ENCODE measurements at places on chromosomes 2 and 18.

- no peak for DNase-seq
Measured at GRCh38 chr2:59693231-59693959, 860.1 kb downstream of the BCL11A start.

GRCh38 chr2:151943461-151943860, 115.2 kb upstream of the ARL5A start:
- DNase-seq, result no peak

DNA sequence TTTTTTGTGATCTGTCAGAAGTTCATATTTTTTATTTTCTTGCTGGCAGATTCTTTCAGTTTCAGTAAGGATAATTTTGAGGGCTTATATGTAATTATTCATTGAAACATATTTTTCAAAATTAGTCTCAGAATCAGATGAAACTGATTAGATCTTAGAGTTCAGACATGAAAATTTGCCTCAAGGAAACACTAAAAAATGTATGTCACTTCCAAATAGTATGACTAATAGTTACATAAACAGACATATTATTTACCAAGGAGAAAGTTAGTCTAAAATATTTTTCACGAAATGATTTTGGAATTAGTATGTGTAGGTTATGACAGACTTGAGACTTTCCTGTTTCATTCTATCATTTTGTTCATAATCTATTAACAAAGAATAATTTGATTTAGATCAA, 628.6 kb downstream of the CCDC85A start:
- DNase-seq, result no peak

- DNase-seq, result no peak
Measured at GRCh38 chr2:22822835-22823234, 562.1 kb upstream of the KLHL29 start.

GRCh38 chr2:27494944-27495554, at the start of gene FNDC4:
FNDC4 (minus strand) TSS chr2:27495200; CDS start chr2:27494679, 521 bp downstream.
- no peak for DNase-seq

DNA sequence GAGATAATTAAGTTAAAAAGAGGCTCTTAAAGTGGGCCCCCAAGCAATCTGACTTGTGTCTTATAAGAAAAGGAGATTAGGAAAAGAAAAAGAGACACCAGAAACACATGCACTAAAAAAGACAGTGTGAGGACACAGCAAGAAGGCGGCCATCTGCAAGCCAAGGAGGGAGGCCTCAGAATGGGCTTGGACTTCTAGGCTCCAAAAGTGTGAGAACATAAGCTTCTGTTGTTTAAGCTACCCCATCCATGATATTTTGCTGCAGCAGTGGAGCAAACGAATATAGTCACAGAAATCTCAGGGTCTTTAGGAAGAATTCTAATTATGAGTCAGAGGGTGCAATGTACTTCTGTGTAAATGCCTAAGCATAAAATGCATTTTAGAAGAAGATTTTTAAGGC, 399.3 kb upstream of the MMADHC start:
- no peak for DNase-seq

- no peak for DNase-seq
Measured at GRCh38 chr2:206481056-206481455, 37.7 kb downstream of the ADAM23 start.

DNA sequence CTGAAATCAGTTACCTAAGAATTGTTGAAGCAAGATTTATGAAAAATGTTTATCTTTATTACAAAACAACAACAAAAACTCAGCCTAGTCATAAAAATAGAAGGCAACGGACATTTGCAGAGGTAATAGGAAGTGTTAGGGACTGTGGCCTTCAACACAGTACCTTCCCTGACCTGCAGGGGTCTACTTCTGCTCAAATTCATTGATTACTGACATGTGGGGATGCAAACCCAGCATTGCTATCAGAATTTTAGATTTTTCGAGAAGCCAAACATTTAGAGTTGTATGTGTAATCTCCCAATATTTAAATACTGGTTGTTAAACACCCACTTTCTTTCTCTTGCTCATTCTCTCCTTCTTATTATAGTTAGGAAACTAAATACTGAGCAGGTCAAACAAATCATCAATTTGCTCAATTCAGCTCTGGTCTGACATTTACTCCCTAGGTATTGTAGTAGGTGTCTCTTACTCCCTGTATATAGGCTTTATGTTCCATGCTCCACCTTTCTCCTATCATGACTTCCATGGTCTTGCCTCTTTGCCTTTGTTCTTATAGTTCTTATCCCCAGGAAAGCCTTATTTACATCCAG, 198.5 kb downstream of the UBE2E3 start:
- DNase-seq, result no peak

GRCh38 chr2:99836690-99837605, 305.4 kb downstream of the AFF3 start:
- no peak for DNase-seq

DNA sequence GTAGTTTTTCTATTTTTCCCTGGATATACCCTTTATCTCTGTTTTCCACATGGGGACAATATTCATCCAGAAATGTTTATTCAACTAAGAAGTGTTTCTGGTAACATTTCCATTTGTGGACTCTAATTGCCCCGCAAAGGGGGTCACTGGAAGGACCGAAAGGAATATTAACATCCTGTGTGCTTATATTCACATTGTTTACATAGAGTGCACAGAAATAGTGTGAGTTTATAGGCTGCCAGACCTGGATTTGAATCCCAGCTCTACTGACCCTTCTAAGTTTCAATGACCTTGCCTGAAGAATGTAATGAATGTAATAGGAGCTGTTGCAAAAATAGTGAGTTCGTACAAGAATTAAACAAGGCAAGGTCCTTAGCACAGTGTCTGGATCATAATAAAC, 152.9 kb upstream of the NCKAP5 start:
- no peak for DNase-seq

DNA sequence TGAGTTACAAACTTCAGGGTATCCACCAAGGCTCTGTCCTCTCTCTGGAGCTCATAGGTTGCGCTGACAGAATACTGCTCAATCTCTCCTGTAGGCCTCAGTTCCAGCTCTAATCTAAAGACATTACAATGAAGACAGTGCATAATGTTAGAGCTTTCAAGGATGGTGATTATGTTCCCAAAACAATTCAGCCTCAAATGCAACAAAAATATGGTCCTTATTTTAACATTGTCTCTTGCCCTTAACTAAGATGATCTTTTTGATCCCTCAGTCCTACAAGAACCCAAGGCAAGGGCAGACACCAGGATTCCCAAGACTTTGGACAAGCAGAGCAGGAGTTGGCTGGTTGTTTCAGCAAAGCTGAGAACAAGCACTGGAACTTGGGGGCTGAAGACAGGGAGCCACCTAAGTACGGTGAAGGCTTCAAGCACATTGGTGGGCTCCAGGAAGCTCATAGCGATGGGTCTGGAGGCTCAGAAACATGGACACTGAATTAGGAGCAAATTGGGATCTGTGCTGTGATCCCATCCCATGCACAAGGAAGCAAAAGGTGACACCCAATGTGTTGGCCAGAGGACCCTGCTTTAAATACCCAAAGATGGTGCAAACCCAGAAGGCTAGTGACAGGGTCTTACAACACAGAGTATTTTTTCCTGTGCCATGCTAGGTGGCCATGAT, 24.7 kb downstream of the APOB start:
- no peak for DNase-seq

DNA sequence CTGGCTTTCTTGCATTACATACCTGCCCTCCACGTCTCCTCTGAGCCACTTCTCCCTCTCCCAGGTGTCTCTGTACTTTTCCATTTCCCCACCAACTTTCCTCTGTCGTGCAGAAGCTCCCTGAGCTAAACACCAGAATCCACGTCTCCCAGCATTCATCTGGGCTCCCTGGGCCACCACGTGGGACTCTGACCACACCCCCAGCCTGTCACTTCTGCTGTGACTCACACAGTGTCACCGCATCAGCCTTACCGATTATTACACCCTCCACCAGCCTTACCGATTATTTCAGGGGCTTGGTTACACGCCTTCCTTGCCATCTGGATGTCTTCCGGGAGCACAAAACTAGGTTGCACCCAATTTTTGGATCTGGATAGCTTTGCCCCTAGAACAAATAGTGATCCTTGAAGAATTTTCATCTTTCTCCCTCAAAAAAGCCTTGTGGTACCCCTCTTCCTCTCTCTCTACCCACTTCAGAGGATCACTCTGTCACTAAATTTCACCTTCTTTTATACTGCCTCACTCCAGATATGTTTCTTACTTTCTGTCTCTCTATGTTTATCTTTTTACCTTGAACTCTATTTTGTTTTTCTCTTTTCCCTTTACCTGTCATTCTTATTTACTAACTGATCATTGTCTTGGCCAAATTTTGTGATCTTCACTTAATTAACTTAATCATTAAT, 136.9 kb upstream of the CAB39 start:
- DNase-seq, result no peak

DNA sequence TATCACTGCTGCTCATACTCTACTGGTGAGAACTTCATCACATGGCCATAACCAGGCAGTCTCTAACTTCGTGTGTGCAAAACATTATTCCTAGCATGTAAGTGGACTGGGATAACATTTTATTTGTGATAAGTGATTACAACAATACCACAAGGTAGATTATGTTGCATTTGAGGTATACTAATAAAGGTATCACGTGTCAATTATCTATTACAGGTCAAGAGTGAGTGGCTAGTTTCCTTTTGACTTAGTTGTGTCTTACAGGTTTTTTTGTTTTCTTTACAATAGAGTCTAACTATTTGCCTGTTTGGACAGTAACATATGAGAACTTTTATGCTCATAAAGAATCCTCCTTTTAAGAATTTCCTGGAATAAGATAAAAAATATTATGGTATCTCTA, 67.2 kb upstream of the DSC1 start:
- DNase-seq, result no peak

GRCh38 chr2:127911737-127912136, 26.0 kb upstream of the AMMECR1L start:
- DNase-seq, result no peak

GRCh38 chr2:67651565-67651964, 254.4 kb downstream of the ETAA1 start:
- DNase-seq, result no peak

GRCh38 chr2:7097353-7097895, 180.2 kb downstream of the RNF144A start:
- no peak for DNase-seq

DNA sequence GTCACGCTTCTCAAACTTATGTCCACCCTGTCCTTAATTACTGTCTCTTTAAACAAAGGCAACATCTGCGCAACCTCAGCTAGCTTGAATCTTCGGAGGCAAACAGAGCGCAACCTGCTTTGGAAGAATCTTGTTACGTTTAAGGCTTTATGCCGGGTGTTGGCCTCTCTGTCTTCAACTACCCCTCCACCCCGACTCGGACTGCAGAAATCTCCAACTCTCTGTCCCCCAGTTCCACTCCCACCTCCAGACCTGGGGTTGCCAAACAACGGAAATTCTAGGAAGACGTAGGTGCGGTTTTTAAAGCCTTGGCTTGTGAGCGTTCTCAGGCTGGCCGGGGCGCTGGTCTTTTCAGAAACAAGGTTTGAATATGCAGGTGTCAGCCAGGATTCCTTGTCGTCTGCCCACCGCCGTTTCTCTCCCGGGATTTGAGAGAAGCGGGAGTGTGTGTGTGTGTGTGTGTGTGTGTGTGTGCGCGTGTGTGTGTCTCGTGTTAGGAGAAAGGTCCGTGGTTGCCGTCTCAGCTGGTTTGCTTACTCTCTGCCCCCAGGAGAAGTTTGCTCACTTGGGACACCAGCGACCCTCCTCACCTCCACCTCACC, 1.1 kb upstream of the ONECUT2 start:
- no peak for DNase-seq

GRCh38 chr18:50627594-50628532, 68.0 kb downstream of the MAPK4 start:
- DNase-seq, result no peak

DNA sequence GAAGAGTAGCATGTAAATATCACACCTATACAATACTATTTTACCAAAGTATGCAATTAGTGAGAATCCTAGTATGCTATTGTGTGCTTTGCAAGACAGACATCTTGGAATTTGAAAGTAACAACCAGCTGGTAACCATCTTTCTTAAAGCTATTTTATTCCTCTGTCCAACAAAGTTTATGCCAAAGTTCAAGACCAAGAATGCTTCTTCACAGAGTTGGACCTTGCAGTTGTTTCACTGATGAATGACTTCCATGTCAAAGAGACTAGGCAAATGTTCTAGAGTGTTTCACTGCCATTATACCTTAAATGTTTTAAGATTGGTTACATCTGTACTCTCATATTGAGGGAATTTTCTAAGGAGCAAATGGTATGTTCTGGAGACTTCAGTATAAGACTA, 215.2 kb upstream of the CRIM1 start:
- no peak for DNase-seq

GRCh38 chr2:26018184-26019055, 15.5 kb upstream of the RAB10 start:
- no peak for DNase-seq

GRCh38 chr2:132690664-132691303, 20.8 kb upstream of the LYPD1 start:
- DNase-seq, result no peak

DNA sequence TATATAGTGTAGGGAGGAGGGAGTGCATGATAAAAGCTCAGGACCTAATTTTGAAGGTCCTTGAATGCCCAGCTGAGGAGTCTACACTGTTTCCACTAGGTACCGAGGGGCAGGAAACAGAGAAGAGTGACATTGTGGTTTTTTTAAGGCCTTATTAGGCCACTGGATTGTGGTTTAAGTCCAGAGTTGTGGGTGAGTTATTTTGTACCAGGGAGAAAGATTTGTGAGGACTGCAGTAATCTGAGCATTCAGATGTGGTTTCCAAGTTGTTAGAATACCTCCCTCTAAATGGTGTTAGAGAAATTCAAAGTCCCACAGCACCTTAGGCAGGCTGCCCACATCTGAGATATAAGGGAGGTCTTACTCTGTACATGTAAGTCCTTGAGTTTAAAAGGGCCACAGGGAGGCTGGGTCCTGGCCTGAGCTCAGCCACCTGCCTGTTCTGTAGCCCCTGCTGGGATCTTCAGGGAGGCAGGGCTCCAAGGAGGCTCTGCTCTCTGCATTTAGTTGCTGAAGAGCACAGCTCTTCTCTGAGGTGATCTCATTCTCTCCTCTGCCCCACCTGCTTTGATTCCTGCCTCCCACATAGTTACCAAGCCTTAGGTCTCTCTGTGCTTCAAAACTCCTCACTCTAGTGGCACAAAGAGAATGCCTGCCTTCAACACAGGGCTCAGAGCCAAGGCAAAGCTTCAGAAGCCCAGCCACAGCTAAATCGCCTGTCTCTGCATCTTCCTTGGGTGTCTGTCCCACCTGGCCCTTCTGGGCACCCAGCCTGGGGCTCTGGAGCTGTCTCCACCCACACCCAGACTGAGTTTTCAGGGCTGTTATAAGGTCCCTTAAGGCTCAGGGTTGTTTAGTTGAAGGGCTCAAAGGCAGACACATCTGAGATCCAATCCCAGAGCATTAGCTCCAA, 88.1 kb downstream of the VSNL1 start:
- DNase-seq, result no peak

GRCh38 chr2:109275120-109276012, 146.4 kb downstream of the SH3RF3 start:
- no peak for DNase-seq

GRCh38 chr18:55316486-55317184, 271.4 kb downstream of the TCF4 start:
- no peak for DNase-seq

DNA sequence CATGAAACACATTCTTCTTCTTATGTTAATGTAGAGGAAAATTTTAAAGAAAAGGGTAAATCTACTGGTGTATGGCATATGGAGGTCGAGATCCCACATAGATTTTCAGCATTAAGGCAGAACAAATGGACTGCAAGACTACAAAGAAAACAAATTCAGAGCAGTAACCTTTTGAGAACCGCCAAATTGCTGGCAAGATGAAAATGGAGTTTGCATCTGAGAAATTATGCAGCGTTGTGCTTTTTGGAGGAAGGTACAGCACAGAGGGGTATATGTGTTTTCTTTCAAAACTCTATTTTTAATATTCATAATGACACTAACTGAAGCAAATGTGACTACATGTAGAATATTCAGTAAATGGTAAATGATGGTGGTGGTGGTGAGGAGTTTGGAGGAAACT, 59.0 kb upstream of the PARD3B start:
- no peak for DNase-seq
